ENCODE measurements at places on chromosomes 12 and 14.

GRCh38 chr12:52672321-52672933, 7.8 kb downstream of the KRT1 start:
- no peak for DNase-seq

GRCh38 chr14:91947475-91948184, at the start of gene FBLN5:
TSS of gene FBLN5 (minus strand) at chr14:91947694. CDS start at chr14:91947229, 465 bp downstream.
- peak; percentile 83 for DNase-seq

GRCh38 chr12:89225808-89226411, 126.4 kb downstream of the DUSP6 start:
- peak; percentile 87 for DNase-seq

DNA sequence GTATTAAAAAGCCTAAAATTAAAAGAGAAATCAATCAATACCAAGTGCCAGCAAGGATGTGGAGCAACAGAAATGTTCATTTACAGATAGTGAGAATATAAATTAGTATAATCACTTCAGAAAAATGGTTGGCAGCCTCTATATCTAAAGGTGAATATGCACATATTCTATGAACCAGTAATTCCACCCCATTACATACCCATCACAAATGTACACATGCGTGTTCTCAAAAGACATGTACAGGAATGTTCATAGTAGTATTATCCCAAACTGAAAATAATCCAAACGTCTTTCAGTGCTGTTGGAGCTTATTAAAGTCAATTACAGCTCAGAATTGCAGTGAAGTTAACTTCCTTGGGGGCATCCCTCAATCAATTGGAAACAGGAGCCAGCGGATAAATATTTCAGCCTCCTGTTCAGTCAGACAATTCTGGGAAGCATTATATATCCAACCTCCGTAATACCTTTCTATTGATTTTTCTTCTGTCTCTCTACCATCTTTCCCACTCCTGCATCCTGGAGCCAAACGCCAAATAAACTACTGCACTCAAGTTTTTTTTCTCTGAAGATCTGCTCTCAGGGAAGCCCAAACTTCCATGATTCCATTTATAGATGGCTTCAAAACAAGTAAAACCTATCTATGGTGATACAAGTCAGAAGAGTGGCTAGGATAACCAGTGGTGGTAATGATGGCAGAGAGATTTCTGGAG, 45.0 kb upstream of the OR5AU1 start:
- no peak for DNase-seq

GRCh38 chr12:46933947-46934346, 108.2 kb upstream of the SLC38A4 start:
- DNase-seq, result peak; percentile 62

DNA sequence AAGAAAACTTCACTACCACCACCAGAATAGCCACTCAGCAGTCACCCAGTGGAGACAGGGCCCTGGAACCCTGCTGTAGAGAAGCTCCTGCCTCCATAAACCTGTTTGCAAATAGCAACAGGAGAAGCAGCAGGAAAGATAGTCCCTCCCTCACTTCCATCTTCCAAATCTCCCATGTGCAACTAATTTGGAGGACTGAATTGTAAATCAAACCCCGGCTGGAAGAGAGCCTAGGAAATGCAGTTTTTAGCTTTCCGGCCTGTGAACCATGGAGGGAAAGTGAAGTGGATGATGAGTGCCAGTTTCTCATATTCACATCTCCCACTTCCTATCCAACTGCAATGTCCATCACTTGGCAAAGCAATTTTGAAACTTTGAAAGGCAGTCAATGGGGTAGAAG, 167.2 kb upstream of the FRMD6 start:
- no peak for DNase-seq
